ENCODE measurements at places on chromosomes 5 and 9. TPM values are rescaled to one million over a fixed set of nuclear protein-coding genes. Genes with fewer than 3 reads are reported as not detected.

The NUTM2G gene
- total RNA-seq = not detected

The SLC23A1 gene
- total RNA-seq = not detected

DNA sequence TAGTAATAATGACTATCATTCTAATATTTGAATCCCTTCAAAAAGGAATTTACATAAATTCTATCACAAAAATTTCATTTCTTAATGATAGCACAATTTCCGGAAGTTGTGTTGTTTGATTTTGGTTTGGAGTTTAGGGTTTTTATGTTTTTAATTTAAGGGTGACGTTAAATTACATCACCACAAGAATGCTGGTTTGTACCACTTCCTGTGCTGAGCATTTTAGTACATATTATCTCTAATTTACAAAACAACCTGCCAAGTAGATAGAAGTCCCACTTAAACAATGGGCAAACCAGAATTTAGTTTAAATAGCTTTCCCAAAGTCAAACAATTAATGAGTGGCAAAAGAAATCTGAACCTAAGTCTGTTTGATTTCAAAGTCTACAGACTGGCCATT lies 63.4 kb downstream of the DENND1A start:
- DNase-seq = no peak

DNA sequence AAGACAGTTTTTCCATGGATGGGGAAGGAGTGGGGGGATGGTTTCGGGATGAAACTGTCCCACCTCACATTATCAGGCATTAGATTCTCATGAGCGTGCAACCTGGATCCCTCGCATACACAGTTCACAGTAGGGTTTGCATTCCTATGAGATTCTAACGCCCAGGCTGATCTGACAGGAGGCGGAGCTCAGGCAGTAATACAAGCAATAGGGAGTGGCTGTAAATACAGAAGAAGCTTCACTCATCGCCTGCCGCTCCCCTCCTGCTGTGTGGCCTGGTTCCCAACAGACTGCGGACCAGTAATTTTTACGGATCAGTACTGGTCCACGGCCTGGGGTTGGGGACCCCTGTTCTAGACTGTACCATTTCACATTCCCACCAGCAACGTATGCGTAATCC lies 68.3 kb upstream of the OTULINL start:
- no peak for DNase-seq

DNA sequence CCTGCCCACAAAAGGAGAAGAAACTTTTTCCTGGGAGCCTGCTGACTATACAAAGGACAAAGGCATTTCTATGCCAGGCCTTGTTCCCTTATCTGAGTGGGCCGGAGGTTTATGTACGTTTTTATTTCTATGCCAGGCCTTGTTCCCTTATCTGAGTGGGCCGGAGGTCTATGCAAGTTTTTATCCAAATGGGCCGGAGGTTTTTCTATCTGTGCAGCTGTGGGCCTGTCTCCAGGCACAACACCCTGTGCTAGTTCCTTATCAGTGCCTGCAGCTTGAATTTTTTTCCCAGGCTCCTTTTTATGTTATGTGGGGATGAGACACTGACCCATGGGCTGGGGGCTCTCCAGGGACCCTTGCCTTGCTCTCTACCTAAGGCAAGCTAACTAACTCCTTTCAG lies 5.5 kb downstream of the SLC25A2 start:
- no peak for DNase-seq

DNA sequence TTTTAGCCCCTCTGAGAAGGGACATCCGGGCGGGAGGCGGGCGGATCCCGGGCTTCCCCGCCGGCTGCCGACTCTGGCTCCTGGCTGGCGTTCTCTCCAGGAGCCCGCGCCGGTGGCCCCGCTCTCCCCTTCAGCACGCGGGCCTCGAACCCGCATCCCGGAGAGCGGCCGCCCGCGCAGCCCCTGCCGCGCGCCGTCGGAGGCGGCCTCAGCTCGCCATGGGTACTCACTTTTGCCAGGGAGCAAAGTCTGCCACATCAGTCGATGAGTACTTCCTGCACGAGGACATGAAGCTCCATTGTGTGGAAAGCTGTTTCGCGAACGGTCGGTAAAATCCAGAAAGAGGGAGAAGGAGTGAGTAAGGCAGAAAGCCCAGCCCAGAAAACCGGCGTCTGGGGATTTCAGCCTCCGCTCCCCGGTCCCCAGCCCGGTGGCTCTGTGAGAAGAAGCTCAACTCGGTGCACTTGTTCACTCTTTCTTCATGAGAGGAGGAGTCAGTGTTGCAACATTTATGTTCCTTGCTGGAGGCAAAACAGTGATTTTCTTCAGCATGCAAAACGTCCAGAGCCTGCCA lies at the start of gene PRLR:
Gene PRLR (minus strand): TSS at position 450 of the 574 bp plus-strand sequence. CDS start 140,867 bp downstream, outside the sequence.
- peak; percentile 28 for DNase-seq

DNA sequence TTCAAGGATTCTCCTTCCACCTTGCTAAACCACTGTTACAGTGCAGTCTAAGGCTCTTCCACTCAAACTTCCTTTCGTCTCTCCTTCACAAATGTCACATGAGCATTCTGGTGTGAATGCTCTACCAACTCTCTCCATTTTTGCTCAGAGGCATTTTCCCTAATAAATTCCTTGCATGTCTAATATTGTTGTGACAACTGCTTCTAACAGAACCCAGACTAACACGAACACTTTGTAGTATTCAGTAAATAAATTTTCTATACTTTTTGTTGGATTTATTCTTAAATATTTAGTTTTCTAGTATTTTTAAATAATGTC lies 24.0 kb downstream of the RAPGEF6 start:
- DNase-seq = no peak

DNA sequence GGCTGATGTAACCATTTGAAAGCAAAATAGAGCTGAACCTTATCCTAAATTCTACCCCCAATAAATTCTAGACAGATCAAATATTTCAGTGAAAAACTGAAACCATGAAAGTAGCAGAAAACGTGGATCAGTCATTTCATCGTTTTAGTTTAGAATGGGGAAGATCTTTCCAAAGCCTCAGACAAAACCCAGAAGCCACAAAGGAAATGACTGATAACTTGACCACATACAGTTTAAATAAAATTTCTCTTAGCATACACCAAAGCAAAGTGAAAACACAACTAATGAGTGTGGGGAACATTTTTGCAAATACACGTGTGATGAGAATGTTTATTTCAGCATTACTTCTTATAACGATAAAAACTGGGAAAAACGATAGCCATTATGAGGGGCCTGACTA lies 284.8 kb downstream of the ADGRV1 start:
- DNase-seq = no peak

Measured in glutamatergic neuron (in vitro differentiated cells).